ENCODE measurements at places on chromosomes 13 and 19.

DNA sequence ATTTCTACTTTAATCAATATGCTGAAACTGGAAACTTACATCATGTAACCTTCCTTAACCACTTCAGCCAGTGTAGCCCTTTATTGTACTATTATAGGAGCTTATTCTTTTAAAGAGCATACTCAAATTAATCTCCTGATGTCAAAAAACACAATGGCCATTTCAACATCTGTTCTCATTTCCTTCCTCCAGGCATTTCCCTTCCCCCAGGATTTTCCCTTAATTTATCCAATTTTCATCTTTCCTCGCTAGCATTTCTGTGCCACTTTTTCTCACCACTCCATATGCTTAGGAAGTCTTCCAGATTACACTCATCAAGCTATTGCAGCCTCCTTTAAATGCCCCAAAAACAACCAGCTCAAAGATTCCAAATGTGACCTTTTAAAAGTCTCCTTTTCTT, 265.0 kb downstream of the PCDH9 start:
- DNase-seq = no peak

- no peak for DNase-seq
Measured at GRCh38 chr19:1164684-1165531, 9.2 kb downstream of the SBNO2 start.

GRCh38 chr13:104798486-104798885, 1732.3 kb upstream of the SLC10A2 start:
- no peak for DNase-seq

DNA sequence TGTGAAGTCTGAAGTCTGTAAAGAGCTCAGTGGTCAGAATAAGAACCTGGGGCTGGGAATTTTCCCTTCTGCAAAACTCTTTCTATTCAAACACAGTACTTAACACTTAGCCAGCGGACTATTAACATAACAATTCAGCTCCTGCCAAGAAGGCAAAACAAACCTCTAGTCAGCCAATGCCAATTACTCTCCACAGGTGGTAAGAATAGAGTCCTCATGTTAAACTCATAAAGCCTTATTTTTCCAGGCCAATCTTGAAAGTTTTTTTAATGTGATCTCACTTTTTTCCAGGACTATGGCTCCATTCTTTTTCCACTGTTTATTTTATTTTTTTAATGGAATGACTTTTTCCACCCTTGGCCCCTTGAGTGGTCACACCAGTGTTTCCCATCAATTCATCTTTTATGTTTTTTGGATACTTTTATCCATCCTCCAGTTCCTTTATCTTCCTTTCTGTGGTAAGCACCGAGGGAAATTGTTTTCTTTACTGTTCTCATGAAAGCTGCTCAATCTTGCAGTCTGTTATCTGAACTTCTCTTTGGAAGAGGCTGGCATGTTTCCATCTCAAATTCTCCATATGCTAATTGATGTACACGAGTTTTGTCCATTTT, 217.3 kb downstream of the LHFPL6 start:
- DNase-seq = no peak

DNA sequence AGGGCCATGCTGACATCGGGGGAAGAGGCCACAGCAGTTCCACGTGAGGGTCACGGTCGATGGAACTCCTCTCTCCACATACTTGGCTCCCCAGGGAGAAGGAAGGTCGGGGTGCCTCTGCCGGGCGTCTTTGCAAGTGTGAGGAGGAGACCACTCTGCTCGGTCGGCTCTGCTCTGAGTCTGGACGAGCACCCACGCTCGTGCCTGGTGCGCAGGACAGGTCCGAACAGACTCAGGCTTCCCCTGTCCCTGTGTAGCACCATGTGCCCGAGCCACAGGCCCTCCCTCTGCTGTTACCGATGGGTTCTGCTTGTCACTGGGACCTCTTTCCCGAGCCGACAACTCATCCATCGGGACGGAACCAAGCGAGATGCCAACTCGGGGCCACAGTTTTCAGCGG, 35.1 kb downstream of the TMEM255B start:
- no peak for DNase-seq

All from stimulated activated CD4-positive, alpha-beta T cell treated with anti-CD3 and anti-CD28 coated beads, Interleukin-15, amount 100 ng/mL, for 1 hour (primary cell).